ENCODE measurements at places on chromosomes 7 and 10. TPM values are rescaled to one million over a fixed set of nuclear protein-coding genes. Genes with fewer than 3 reads are reported as not detected.

Gene DNAJC1
- 59.2 TPM for total RNA-seq

Gene LIPK
- not detected for total RNA-seq

Gene SPDYE3
- not detected for total RNA-seq

Gene TBXAS1
- total RNA-seq = 8.4 TPM

Gene MINDY4
- total RNA-seq = 3.3 TPM

Gene FAM25G
- total RNA-seq = not detected

Gene HOXA9
- total RNA-seq = not detected

Gene FUOM
- total RNA-seq = 14.8 TPM

Gene CFAP46
- total RNA-seq = 1.3 TPM

Gene SLC26A5
- not detected for total RNA-seq

Gene SPAM1
- not detected for total RNA-seq

Gene ACADSB
- total RNA-seq = 9.9 TPM

Gene TNKS2
- total RNA-seq = 66.9 TPM

Gene UCN3
- not detected for total RNA-seq

Gene GLI3
- 6.0 TPM for total RNA-seq

Gene ZNF746
- total RNA-seq = 28.8 TPM

Gene CFAP69
- 1.5 TPM for total RNA-seq

Gene ATOH7
- 0.15 TPM for total RNA-seq

Gene PEX1
- 18.3 TPM for total RNA-seq

Gene STK31
- under 0.01 TPM for total RNA-seq

Gene ATP5F1C
- 379 TPM for total RNA-seq

Gene SOSTDC1
- not detected for total RNA-seq

Gene UFSP1
- total RNA-seq = 7.0 TPM

Measured in melanocyte of skin (primary cell).